Activated CD8-positive, alpha-beta memory T cell treated with anti-CD3 and anti-CD28 coated beads for 24 hours (primary cell): ENCODE measurements at places on chromosomes 2 and 18.

DNA sequence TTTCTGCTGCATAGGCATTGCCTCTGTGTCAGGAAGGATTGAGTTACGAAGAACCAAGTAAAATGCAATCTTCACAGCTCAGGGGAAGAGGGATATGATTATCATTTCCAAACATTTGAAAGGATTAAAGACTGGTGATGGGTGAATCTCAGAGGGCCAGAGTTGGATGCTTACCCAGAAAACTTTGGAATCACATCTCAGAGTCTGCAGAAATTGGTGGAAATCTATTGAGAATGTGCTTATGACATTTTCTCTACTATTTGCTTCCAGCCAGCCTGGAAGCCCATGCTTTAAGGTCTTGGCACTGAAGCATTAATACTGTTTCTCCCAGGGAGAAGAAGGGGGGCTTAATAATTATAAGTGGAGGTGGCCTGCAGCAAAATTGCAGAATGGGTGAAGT is 1301.4 kb upstream of the PIK3C3 start:
- DNase-seq = no peak

DNA sequence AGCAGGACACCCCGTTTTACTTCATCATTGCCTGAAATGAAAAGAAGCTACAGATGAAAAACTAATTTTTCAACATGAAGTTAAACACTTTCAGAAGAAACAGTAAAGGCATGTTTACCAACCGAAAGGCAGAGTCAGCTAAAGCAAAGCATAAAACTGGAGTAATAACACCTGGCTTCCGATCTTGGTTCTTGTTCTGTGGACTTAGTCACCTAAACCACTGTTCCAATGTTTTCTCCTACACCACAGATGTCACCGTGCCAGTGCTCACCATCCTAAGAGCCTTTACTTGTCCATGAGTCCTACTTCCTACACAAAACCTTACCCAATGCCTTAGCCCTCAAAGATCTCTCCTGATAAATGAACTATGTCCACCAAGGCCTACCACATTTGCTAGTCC is 13.5 kb downstream of the MCM6 start:
- no peak for DNase-seq

DNA sequence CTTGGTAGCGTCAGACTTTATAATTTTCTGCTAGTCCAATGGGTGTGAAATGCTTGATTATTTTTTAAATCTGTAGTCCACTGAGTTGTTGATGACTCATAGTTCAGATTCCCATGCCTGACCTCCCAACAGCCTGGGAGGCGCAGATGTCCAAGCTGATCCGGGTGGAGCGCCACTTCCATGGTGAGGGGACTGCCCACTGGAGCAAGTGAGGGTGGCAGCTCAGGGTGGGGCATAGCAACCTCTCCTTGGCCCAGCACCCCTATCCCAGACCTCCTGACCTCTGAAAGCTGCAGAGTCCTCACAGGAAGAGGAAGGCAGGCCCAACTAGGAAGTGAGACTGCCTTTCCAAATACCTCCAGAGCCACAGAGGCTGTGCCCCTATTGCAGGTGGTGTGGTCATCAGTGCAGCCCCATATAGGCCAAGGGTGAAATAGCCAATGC is 4.4 kb downstream of the MAL start:
- DNase-seq = no peak

GRCh38 chr18:73691118-73691517 is 456.5 kb downstream of the FBXO15 start:
- DNase-seq = no peak

DNA sequence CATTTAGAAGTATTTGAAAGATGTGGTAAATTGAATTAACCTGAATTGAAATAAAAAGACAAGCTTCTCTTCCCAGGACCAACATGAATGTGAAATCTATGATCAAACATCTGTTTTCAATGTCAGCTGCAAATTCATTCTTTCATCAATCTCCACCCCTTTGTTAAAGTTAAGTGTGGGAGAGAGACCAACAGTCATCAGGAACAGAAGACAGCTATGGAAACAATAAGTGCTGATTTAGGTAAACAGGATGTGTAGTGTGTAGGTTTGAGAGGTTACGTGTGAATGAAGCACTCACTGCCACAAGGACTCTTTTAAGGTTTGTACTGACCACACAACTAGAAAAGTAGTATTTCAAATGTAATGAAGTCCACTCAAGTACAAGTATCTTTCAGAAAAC is 1659.8 kb upstream of the CELF4 start:
- DNase-seq = no peak

DNA sequence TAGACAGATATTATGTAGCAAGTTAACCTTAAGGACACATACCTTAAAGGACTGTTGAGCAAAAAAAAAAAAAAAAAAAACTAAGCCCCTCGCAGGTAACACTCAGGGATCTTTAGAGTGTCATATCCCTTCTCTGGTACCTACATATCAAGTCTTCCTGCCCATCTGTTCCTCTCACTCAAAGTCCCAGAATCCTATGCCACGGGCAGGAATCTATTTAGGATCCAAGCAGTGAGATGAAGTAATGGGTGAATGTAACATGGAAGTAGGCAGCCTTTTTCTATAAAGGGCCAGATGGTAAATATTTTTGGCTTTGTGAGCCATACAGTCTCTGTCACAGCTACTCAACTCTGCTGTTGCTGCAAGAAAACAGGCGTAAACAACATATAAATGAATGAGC is 496.7 kb downstream of the STK39 start:
- DNase-seq = no peak

DNA sequence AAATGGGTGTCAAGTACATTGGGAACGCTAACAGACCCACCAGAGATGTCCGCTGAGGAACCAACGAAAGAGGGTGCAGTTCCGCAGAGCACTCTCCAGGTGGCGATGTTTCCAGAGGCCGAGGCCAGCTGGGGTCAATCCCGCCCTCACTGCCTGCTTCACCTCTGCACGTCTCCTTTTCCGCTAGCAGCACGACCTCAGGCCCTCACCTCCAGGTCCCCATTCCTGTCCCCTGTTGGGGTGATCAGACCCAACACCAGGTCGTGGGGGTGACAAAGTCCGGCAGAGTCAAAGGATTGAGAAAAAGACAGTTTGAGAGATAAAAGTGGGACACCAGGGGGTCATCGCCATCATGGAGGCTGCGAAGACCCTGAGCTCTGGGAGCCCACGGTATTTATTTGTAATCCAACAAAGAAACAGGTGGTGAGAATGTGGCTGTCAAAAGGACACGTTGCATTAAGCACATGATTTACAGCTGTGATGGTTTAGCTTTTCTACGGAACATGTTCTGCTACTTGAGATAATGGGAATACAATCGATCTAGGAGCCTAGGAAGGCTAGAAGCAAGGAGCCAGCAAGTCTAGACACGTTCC is 27.3 kb downstream of the ZAP70 start:
- DNase-seq = peak; percentile 73

DNA sequence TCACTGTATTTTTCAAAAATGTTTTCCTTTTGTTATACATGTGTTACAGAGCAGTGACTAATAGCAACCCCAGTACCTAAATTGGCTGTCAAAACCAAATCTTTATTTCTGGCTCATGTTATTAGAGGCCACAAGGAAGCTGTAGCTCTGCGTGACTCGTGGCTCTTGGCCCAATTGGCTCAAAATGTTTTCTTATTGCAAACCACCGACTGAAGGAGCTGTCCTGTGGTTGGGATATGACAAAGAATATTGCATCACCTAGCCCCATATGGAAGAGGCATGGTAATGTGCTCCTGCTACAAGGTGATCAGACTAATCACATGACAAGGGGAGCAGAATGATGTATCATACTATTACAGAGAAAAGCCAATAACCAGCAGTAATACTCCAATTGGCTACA is 1058.5 kb downstream of the CBLN2 start:
- no peak for DNase-seq

GRCh38 chr2:144580521-144581161 is 60.7 kb upstream of the ZEB2 start:
- no peak for DNase-seq

DNA sequence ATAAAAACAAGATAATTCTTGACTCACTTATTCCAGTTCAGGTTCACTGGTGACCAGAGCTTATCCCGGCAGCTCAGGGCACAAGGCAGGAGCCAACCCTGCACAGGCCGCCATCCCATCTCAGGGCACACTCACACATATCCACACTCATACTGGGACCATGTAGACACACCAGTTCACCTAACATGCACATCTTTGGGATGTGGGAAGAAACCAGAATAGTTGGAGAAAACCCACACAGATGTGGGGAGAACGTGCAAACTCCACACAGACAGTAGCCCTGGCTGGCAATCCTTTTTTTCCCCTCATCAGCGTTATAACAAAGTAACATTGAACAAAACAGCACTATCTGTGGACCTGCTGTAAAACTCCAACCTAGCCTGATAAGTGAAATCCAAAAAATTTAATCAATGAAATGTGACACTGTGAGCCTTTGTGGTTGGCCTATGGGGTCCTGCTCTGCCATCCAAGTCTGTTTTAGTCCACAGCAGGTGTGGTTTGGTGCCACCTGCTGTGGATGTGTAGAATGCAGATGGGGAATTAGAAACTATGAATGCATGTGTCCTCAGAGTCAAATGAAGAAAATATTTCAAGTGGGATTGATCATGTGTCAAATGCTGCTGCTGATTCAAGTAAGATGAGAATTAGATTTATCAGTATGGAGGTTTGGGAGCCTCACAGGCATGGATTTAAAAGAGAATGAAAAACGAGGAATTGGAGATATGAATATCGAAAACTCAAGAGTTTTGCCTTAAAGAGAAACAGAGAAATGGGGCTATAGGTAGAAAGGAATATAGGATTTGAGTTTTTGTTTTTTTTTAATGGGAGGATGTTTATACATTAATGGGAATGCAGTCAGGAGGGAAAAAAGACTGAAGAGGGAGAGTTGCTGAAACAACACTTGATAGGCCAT is 47.0 kb downstream of the UGP2 start:
- peak; percentile 65 for DNase-seq

GRCh38 chr18:23237524-23238151 is 102.4 kb downstream of the CABLES1 start:
- peak; percentile 73 for DNase-seq

GRCh38 chr2:47869859-47870595 is 36.3 kb downstream of the FBXO11 start:
- DNase-seq = no peak

- no peak for DNase-seq
Measured at GRCh38 chr2:205754924-205755321, 72.6 kb downstream of the NRP2 start.

- peak; percentile 74 for DNase-seq
Measured at GRCh38 chr18:23871410-23871809, 143.1 kb upstream of the TTC39C start.

GRCh38 chr2:15649561-15650255 is 58.0 kb downstream of the DDX1 start:
- no peak for DNase-seq

DNA sequence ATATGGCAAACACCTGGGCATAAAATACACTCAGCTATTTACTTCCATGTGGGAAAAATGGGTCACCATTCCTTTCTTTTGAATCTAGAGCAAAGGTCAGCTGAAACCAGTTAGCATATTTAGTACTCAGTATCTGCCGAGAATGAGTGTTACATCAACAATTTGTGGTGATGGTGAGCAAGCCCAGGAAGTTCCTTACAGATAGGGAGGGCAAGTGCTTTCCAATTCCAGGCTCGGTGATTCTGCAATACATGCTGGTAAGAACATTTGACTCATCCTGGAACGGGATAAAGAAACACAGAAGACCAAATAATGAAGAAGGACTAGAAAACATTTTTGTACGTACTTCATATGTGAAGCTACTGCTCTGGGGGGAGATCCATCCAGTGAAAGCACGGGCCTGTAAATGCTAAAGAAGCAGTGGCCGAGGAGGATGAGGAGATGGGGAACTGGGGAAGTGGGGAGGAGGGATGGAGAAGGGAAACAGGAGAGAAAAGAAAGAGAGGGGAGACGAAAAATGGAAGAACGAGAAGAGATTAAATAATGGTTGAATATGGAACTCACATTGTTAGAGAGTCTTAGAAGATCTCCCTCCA is 251.9 kb downstream of the TTC32 start:
- no peak for DNase-seq

DNA sequence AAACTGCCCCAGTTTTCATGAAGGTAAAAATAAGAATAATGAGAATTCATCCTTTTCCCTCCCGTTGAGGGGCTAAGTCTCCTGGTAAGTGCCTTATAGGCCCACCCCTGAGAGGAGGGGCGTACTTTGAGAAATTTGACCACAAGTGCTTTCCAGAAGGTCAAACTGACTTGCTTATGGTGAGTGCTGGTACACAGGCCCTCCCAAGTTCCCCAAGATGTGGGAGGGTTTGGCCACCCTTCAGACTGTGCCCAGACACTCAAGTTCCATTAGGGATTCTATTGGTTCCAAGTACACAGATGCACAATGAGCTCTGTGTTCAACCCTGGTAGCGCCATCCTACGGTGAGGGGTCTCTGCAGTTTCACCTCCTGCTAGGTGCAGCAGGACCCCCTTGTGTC is 205.1 kb downstream of the CTIF start:
- DNase-seq = no peak

DNA sequence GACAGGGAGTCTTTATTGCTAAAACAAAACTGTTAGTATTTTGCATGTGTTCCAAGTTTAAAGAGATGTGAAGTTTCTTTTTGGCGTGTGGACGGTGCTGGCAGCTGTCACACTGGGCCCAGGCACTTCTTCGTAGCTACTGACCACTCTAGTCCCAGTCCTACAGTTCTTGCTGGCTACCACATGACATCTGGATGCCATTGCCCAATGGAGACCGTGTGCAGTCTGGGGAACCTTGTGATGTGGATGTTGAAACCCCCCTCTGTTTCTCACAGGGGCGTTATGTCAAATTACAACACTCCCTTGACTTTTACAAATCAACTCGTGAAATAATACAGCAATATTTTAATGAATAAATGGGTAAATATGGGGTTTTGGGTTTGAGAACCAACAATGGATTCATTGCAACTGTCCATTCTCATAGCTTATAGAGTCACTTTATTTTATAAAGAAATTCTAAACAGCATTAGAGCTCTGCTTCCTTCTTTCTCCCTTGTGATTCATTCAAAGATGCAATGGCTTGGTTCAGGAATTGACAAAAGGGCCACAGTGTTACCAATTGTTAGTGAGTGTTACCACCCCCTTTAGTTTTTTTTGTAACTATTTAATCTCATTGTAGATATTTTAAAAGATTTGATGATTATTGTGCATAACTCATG is 1.2 kb downstream of the GPD2 start:
- no peak for DNase-seq

DNA sequence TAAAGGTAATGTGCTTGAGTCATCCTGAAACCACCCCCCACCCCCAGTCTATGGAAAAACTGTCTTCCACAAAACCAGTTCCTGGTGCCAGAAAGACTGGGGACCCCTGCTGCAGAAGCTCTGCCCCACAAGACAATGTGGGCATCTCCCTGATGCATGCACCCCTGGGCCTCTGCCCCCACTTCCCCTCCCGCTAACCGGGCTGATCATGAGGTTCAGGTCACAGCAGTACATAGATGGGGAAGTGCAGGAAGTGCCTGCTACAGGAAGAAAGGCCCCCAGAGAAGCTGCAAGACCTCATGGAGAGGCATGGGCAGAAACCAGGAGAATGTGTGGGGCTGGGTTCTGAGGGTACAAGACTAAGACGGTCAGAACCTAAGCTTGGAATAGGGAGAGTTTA is 243.4 kb upstream of the ID2 start:
- DNase-seq = peak; percentile 61

DNA sequence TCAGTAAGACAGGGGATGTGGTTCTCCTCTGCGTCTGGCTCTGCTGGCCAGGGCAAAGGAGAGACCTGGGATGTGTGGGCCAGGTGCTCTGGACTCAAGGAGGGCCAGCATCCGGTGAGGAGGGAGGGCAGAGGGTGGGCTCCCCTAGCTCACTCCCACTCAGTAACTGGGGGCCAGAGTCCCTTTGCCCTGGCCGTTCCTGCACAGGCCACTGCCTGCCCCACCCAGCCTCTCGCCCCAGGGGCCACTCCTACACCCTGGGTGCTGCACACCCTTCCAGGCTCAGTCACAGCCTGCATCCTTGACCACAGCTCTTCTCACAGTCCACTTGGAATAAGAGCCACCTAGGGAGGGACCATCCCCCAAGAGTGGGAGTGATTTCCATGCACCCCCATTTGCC is 41.0 kb downstream of the SNED1 start:
- DNase-seq = no peak
